ENCODE measurements at places on chromosomes 1 and 21.

- DNase-seq, result peak; percentile 10
These were observed 112.7 kb downstream of the RUNX1 start for GRCh38 chr21:34936371-34936789.

GRCh38 chr1:235072096-235072495, 56.5 kb downstream of the TOMM20 start:
- no peak for DNase-seq

DNA sequence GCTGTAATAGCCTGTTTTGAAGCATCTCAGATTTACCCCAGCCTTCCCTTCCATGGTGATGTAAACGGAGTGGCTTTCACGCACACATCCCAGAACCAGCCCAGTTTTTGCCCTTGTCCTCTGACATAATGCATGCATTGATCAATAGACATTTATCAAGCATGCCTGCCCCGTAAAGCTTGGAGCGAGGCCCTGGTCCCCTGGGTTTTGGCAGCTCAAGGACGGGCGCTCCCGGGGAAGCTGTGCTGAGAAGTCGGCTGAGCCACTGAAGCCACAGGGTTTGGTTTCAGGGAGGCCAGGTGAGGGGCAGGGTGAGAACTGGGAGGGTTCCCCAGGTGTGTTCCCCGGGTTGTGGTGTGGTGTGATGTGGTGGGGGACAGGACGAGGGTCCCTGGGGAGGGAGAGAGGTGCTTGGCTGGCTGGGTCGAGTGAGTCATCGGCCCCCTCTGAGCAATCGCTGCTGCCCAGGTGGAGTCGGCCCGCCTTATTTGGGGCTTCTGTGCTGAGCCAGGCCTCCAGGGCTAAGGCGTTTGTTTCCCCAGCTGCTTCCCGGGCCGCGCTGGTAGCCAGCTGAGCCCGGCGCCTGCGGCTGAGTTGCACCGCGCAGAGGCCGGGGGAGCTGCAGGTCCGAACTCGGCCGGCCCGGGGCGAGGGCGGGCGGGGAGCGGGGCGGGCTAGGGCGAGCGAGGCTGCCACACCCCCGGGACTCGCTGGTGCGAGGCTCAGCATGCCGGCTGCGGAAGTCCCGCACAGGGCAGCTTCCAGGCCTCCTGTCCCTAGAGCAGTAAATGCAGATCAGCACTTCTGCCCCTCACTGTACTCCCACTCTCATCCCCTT, 23.6 kb downstream of the ATP2B4 start:
- DNase-seq, result peak; percentile 72

GRCh38 chr1:67843331-67843730, 10.1 kb upstream of the GNG12 start:
- DNase-seq, result no peak

DNA sequence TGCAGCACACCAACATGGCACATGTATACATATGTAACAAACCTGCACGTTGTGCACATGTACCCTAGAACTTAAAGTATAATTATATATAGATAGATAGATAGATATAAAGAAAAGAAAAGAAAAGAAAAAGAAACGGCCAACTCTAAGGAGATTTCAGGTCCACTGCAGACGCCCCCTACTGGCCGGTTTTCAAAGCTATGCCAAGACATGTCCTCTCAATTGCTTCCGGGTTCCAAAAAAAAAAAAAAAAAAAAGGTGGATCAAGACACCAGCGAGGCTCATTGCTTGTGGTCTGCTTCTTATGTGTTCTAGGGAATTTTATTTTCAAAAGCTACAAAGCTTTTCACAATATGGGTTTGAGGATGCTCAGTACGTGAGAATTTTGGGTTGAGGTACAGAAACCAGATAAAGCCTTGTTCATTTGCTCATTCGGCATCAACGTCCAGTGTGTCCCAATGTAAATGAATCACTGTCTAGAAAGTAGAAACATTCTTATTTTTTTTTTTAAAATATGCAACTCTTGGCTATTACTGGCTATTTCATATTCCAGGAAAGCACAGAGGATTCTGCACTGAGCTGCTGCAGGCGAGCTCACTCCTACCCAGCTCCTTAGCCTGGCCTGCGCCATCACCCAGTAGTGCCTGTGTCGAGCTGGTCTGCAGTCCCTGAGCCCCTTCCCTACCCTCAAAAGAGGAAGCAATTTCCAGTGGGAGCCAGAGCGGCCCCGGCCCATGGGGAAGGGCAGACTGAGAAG, 643.0 kb downstream of the KIF26B start:
- peak; percentile 42 for DNase-seq

- peak; percentile 2 for DNase-seq
These were observed 322.4 kb upstream of the DEPDC1 start for GRCh38 chr1:68819190-68819829.

DNA sequence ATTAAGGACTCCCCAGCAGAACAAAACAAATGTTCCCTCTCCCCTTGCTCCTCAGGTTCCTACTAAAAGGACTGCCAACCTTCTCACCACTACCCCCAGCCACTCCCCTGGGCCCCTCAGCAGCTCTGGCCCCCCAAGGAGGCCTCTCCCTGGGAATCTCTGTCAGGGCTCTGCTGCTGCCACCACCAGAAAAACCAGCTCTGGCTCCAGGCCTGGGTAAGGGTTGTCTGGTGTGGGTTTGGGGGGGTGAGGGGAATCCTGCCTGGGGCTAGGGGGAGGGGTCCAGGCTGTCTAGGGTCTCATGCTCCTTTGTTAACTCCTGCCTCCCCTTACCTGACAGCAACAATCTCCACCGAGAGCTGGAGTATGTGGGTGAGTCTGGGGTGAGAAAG, 4.8 kb downstream of the NECTIN4 start:
- DNase-seq, result no peak

DNA sequence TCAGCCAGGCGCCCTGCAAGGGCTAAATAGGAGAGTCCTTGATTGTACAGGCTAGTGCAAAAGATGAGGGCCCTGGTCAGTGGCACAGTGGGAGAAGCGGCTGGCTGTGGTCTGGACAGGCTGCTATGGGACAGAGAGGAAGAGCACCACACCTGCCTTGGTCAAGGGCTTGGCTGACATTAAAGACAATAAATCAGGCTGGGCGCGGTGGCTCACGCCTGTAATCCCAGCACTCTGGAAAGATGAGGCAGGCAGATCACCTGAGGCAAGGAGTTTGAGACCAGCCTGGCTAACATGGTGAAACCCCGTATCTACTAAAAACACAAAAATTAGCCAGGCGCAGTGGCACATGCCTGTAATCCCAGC, 62.9 kb downstream of the NID1 start:
- DNase-seq, result no peak

DNA sequence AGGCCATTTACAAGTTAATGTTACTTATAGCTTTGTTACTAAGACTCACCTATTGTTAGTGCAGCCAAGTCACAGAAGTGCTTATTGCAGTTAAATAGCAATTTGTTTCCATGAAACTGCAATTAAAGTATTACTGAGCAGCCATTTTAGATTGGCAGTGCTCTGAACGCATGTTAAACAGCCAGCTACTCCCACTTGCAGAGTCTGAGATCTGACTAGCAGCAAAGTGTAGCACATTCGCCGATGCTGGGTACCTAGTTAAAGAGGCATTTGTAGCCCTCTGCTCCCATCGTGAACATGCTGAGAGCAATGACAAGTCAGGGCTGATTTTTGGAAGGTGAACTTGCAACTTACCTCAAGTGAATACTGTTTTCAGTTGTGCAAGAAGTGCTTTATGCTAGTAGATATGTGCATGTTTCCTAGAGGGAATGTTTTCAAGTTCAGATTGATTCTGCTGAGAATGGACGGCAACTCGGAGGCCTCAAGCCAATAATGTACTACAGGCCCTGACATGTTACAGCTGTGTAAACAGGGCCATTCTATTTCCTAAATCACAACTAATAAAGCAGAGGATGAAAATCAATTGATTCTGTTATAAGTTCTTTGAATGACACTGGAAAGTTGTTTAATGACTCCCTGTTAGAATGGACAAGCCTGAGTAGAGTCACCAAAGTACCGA, 19.8 kb downstream of the LMO4 start:
- DNase-seq, result no peak

- DNase-seq, result no peak
These were observed 320.0 kb downstream of the CHRM3 start for GRCh38 chr1:239706245-239706892.

- no peak for DNase-seq
These were observed 2.1 kb upstream of the TDRD5 start for GRCh38 chr1:179589509-179589908.

DNA sequence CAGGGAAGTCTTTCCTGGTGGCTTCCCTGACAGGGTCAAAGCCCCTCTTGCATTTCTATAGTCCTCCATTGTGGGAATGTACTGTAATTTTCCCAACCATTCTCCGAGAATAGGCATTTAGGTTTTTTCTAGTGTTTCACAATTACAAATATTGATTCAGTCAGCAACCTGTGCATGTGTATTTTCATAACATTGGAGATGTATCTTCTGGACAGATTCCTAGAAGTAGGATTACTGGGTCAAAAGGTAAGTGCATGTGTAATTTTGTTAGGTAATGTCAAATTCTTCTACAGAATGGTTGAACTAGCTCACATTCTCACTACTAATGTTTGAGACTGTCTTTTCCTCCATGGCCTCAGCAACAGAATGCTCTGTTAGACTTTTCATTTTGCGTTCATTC, 8.3 kb upstream of the PLA2G2A start:
- DNase-seq, result no peak

GRCh38 chr1:81781749-81782148, 19.0 kb upstream of the ADGRL2 start:
- no peak for DNase-seq

GRCh38 chr1:36625253-36625934, 142.7 kb upstream of the CSF3R start:
- no peak for DNase-seq

DNA sequence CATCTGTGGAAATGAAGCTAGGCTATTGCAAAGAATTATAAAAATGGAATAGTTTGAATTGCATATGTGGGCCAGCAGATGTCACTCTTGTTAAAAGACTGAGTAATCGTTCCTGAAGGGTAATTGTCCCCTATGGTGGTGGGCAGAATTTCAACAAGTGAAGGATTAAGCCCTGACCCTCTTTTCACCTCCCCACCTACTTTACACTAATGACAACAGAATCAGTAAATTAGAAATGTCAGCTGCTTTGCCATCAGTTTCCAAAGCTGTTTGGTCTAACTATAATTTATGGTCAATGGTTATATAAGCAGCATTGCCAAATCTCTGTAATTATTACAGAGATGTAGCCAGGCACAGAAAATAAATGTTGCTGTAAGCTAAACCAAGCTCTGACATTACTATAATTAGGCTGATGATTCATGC, 898.6 kb downstream of the AMY1C start:
- peak; percentile 12 for DNase-seq

- DNase-seq, result no peak
These were observed 5.2 kb downstream of the FNDC10 start for GRCh38 chr1:1594602-1595260.

DNA sequence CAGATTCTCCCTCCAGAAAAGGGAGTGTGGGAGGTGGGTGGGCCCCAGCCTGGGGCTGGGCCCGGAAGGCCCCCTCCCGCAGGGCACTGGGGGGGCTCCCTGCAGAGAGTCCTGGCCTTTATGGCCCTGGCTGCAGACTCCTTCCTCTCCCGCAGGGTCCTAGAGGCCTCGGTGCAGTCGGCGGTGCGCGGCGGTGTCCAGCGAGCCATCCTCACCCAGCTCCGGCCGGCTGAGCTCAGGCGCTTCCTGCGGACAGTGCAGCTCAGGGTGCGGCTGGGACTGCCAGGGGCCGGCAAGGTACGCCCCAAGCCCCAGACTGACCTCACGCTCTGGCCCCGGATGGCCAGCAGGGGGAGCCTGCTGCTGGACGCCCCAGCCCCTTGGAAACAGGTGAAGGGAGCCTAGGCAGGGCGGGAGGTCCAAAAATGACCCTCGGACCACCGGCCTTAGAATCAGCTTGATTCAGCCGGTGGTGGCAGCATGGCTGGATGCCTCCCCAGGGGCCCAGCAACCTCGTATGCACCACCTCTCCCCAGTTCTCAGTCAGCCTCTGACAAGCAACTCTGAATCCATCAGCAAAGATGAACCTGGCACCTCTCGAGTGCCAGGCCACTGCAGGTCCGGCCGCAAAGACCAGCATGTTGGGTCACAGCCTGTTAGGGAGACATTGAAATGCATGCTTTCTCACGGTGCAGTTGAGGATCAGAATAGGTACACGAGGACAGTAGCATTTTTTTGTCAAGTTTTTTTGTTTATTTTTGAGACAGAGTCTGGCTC, 20.6 kb downstream of the MTHFR start:
- peak; percentile 72 for DNase-seq

DNA sequence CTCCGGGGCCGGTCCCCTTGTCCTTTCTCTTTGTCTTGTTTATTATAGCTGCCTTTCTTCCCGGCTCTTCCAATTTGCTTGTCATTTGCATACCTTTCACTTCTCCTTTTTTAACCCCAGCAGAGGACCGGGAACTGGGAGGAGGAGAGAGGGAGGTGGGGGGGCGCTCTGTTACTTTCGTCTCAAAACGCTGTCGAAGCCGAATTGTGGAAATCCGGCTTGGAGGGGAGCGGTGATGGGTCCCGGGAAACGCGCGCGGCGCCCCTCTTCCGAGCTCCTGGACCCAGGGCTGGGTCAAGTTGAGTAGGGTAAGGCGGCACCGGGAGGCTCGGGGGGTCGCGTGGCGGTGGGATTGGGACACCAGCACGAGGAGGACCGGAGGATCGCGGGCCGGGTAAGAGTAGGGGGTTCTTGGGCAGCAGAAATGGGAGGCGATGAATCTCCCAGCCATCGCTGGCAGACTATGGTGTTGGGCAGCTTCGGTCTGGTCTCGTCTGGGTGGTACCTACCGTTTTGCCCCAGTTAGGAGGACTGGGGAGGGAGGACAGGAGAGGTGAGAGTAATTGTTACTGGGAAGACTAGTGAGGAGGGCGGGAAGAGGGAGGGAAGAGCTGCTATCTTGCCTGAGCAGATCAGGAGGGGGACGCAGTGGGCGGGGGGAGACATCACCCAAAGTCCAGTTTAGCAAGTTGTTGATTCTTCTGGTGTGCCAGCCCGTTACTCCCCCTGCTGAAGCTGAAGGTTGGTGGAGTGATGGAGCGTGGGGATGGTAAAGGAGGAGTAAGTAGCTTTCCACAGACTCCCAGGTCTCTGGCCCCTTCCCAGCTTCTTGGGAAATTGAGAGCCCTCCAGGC, 1.5 kb downstream of the PROX1 start:
- no peak for DNase-seq

GRCh38 chr1:157262891-157263290, 124.7 kb upstream of the ETV3 start:
- no peak for DNase-seq

DNA sequence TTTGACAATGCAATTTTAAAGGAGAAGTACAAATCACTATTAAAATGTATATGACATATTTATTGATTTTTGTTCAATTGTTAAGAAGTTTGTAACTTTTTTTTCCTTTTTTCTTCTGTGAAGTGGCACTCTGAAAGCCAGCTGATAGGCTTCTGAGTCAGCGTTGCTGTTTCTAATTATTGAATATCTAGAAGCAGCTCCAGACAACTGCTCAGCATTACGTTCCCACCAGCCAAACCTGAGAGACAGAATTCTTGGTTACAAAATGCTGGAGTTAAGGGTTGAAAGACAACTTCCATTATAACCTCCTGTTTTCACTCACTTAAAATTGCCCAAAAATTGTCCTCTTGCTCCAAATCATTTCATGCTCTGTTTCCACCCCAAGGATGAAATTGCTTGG, 31.4 kb upstream of the LMX1A start:
- DNase-seq, result no peak

GRCh38 chr1:116477429-116477828, 93.4 kb downstream of the CD58 start:
- no peak for DNase-seq

GRCh38 chr1:212699625-212700222, at the start of gene BATF3:
BATF3 (minus strand) TSS chr1:212699840; CDS start chr1:212699762, 78 bp downstream.
- peak; percentile 58 for DNase-seq

All from ELR (cell line).